ENCODE measurements at places on chromosomes 13 and 19.

GRCh38 chr19:6740589-6741343 lies 1.3 kb downstream of the TRIP10 start:
- DNase-seq: peak; percentile 39

- no peak for DNase-seq
These were observed 20.0 kb downstream of the PNMA8A start for GRCh38 chr19:46451352-46451751.

- DNase-seq: no peak
These were observed 1032.4 kb upstream of the MIR17HG start for GRCh38 chr13:90315061-90315460.

GRCh38 chr19:37513397-37513796 lies 6.7 kb downstream of the ZNF793 start:
- no peak for DNase-seq

GRCh38 chr13:23741879-23742510 lies 147.2 kb downstream of the MIPEP start:
- peak; percentile 68 for DNase-seq

- DNase-seq: no peak
These were observed 6.9 kb upstream of the SBK3 start for GRCh38 chr19:55552206-55552605.

DNA sequence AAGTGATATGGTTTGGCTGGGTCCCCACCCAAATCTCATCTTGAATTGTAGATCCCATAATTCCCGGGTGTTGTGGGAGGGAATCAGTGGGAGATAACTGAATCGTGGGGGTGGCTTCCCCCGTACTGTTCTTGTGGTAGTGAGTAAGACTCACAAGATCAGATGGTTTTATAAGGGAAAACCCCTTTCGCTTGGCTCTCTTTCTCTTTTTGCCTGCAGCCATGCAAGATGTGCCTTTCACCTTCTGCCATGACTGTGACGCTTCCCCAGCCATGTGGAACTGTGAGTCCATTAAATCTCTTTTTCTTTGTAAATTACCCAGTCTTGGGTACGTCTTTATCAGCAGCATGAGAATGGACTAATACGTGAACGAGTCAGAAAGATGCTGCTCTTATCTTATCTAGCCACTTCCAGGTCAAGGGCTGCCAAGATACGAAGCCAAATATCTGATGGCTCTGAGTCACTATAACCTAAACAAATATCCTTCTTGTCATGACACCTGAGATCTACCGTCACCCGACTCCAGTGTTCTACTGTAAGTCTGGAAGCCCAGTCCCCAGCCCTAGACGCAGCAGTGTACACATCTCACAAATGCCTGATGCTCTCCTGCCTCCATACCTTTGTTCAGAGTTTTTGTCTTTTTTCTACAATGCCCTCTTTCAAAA lies 45.9 kb downstream of the SLC15A1 start:
- DNase-seq: no peak

- DNase-seq: no peak
These were observed 583 bp downstream of the AKAP8L start for GRCh38 chr19:15418231-15418578.

GRCh38 chr13:62067821-62068220 lies 652.2 kb upstream of the PCDH20 start:
- no peak for DNase-seq

GRCh38 chr13:39571502-39572092 lies 31.4 kb downstream of the LHFPL6 start:
- DNase-seq: no peak

DNA sequence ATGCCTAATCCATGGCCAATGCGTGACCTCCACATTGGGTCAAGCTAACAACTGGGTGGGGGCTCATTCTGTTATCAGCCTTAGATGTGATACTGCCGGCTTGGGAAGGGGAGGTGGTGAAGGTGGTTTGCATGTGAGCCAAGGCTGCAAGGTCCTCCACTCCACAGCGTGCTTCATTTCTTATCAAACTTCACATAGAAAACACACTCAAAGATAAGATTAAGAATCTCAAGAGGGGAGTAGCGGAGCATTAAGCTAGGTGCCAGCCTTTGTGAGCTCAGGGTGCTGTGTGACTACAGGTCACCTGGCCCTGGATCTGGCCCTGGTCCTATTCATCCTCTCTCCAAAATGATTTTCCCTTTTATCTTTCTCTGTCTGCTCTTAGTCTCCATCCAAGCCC lies 13.3 kb upstream of the ARGLU1 start:
- no peak for DNase-seq

DNA sequence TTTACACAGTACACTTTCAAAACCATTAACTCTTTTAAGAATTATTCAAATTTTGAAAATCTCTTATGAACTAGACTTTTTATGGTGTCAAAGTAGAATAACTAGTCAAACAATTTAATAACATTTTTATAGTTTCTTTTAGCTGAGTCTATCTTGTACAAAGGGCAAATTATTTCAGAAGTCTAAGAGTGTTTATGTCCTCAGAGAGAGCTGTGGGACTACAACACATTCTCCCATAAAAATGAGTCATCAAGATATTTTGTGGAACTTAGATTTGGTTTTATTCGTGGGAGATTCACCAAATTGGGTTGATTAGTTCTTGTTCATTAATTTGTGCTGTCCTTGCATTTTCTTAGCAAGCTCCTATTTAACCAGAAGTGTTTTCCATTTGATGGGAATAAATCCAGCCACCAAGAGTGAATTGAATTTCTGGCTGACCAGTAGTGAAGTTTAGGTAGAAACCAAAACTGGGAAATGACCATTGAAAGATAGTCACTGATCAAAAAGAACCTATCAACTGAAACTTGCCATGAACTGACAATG lies 291.0 kb downstream of the DLEU7 start:
- DNase-seq: no peak

DNA sequence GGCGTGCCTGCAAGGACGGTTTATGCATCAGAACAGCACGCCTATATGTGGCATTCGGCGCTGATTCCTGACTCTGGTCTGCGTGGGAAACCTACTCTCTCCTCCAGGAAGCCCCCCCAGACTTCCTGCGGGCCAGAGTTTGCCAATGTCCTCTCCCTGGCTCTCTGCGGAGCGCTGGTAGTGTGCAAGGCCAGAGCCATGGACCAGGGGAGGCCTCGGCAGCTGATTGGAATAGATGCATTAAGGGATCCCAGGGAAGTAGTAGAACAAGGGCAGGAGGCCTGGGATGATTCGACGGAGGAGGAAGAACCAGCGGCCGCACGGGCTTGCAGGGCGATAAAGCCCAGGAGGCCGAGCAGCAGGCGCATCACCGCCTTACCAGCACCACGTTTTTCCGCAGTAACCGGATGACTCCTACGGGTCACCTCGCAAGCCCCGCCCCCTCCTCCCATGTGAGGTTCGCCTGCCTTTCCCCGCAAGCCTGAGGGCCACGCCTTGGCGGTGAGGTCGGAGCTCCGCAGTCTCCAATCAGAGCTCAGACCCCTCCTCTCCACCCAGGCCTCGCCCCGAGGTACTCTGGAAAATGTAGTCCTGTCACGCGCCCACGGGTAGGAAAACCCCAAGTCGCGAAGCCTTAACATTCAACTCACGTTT lies 5.0 kb downstream of the CLEC11A start:
- DNase-seq: peak; percentile 95

DNA sequence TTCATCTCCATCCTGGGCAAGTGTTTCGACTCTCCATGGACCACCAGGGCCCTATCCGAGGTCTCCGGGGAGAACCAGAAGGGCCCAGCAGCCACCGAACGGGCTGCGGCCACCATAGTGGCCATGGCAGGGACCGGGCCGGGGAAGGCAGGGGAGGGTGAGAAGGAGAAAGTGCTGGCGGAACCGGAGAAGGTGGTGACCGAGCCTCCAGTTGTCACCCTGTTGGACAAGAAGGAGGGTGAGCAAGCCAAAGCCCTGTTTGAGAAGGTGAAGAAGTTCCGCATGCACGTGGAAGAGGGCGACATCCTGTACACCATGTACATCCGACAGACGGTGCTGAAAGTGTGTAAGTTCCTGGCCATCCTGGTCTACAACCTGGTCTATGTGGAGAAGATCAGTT lies 4.7 kb upstream of the MAP2K7 start:
- no peak for DNase-seq

DNA sequence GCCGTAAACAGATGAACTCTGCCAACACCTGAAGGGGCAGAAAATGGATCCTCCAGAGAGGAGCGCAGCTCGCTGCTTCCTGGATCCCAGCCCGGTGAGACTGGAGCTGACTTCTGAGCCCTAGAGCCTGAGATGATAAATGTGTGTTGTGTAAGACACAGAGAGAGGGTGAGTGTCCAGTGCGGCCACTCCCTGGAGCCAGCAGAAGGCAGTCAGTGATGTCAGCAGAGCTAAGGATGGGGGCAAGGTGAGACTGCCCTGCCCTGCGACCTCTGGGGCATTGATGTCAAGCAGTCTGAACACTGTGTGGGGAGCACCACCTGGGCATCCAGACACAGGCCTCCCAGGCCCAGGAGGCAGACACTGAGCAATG lies 9.7 kb upstream of the SLC35E1 start:
- DNase-seq: no peak

- DNase-seq: no peak
These were observed 16.8 kb downstream of the MEX3D start for GRCh38 chr19:1551068-1552040.

GRCh38 chr13:39462428-39462827 lies 140.6 kb downstream of the LHFPL6 start:
- DNase-seq: no peak

DNA sequence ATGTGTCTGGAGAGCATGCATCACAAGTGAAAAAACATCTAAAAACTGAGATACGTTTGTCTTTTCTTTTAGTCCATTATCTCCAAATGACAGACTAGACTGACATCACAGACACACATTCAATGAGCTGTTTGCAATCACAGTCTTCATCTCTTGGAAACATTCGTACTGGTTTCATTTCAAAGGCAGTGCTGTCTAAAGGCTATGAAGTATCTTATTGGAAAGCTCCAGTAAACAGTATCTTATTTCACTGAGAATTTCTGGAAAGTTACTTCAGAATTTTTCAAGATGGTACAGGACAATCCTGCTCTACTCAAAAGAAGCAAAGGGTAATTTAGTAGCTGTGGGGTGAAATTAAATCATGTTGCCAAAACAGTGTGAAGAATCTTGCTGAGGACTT lies 53.5 kb upstream of the TNFRSF19 start:
- no peak for DNase-seq

DNA sequence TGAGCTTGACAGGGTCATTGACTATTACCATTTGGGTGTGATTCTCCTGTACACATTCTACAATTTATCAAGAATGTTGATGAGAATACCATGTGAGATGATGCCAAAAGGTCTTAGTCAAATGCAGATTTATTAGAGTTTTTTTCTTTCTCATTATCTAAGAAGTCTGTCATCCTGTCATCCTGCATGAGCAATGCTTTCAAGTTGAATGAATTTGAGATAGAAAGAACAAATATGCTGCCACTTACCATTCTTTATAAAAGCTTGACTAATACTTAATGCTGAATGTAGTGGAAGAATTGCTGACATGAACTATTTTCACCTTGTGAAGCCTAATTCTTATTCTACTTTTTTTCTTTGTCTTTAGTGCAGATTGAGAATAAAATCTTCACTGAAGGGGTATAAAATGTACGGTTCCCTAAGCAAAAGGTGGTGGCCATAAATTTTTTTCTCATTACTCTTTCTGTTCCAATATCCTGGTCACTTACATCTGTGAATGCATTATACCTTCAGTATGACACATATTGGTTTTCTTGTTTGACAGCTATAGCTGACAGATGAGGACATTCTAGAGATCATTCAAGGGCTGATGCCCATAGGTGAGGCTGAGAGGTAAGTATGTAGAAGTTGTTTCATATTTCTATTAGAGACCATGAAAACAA lies 1434.7 kb downstream of the SLITRK1 start:
- DNase-seq: no peak

DNA sequence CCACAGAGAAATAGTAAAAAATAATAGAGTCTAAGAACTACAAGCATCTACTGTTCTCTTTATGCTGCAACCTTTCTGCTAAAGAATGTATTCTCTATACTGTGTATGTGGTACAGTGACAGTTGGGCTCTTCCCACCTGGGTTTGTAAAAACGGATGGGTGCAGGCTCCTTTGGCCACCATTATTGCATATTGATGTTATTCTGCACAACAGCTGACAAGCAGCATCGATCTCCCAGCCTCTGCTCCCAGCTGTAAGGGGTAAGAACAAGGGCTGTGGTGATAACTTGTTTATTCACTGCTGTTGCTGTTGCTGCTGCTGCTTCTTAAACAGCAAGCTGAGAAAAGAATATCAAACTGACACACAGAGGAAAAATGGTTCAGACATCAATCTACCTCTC lies 56.1 kb downstream of the KCNRG start:
- DNase-seq: peak; percentile 68

- DNase-seq: no peak
These were observed 238.9 kb downstream of the ITGBL1 start for GRCh38 chr13:101691341-101691860.

DNA sequence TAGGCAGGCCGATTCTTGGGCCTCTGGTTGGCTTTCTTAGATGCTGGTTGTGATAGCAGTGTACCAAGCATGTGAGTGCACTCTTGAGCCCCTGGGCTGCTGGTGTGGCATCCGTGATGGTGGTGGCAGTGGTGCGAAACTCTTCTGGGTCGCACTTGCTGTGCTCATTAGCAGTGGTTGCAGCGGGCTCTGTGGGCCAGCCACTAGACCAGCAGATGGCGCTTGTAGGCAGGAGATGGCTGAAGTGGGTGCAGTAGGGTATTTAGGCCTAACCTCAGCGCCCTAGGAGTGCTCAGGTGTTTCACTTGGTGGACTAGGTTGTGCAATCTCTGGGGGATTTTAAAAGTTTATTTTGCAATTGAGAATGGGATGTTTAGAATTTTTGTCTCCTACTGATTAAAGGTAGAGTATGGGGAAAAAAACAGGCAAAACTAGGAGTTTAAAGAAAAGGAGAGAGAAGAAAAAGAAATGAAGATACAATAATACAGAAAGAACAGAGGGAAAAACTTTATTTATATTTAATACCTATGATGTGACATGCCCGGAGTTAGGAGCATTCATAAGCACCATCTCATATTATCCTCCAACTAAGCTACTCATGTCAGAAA lies 4.3 kb upstream of the ZNF17 start:
- peak; percentile 89 for DNase-seq

GRCh38 chr13:83880275-83881139 lies 1.8 kb downstream of the SLITRK1 start:
- DNase-seq: peak; percentile 31

GRCh38 chr19:14149509-14149994 lies 13.2 kb upstream of the ASF1B start:
- DNase-seq: no peak

DNA sequence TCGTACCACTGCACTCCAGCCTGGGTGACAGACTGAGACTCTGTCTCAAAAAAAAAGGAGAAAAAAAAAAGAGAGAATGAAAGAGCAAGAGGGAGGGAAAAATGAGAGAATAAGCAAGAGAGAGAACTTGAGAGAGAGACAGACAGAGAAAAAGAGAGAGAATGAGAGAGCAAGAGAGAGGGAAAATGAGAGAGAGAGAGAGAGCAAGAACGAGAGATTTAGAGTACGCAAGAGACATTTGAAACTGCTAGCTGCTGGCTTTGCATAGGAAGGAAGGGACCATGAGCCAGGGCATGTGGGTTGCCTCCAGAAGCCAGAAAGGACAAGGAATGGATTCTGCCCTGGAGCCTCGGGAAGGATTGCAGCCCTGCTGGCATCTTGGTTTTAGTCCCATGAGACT lies 9.6 kb upstream of the ADGRE1 start:
- DNase-seq: no peak
